Activated CD4-positive, alpha-beta T cell treated with anti-CD3 and anti-CD28 coated beads, Interleukin-2, amount 10 ng/mL, durations not matched to agents 24 days and 14 days (primary cell): ENCODE measurements at places on chromosomes 2 and 18. TPM values are rescaled to one million over a fixed set of nuclear protein-coding genes. Genes with fewer than 3 reads are reported as not detected.

Gene KCNJ13
- not detected in 2 replicates for total RNA-seq

Gene CDH7
- total RNA-seq = not detected in 2 replicates

Gene CXCR4
- total RNA-seq = 88.8 and 92.7 TPM in 2 replicates

Gene ACTG2
- not detected in 2 replicates for total RNA-seq

Gene MPPE1
- 39.2 and 45.8 TPM in 2 replicates for total RNA-seq

Gene TBR1
- total RNA-seq = 0.16 TPM in 1 of 2 replicates, not detected in the other

Gene DPP4
- 65.4 and 68.0 TPM in 2 replicates for total RNA-seq

Gene CTAGE1
- total RNA-seq = not detected in 2 replicates

Gene DSG1
- not detected in 2 replicates for total RNA-seq

Gene BOLL
- not detected in 2 replicates for total RNA-seq

Gene INHBB
- total RNA-seq = not detected in 2 replicates

Gene IFT172
- total RNA-seq = 12.4 and 12.9 TPM in 2 replicates

Gene GYPC
- total RNA-seq = 120 and 122 TPM in 2 replicates

Gene SP9
- total RNA-seq = not detected in 2 replicates

Gene TXNDC2
- total RNA-seq = not detected in 2 replicates

Gene CHRND
- total RNA-seq = not detected in 2 replicates

Gene ST6GAL2
- total RNA-seq = not detected in 2 replicates

Gene RFTN2
- total RNA-seq = not detected in 2 replicates

Gene CD302
- 0.54 and 0.72 TPM in 2 replicates for total RNA-seq

Gene SLC16A14
- total RNA-seq = 4.0 and 5.1 TPM in 2 replicates

Gene TCF7L1
- total RNA-seq = 0.19 TPM in 1 of 2 replicates, not detected in the other

Gene GATA6
- total RNA-seq = not detected in 2 replicates

Gene EFR3B
- 0.09 and 0.12 TPM in 2 replicates for total RNA-seq

Gene PPP1R1C
- total RNA-seq = not detected in 2 replicates

Gene OSR1
- not detected in 2 replicates for total RNA-seq

Gene ZAP70
- total RNA-seq = 240 and 242 TPM in 2 replicates

Gene L3MBTL4
- total RNA-seq = 0.26 and 0.28 TPM in 2 replicates

Gene CAPN13
- not detected in 2 replicates for total RNA-seq

Gene GRHL1
- 1.2 and 2.1 TPM in 2 replicates for total RNA-seq

Gene REG3G
- not detected in 2 replicates for total RNA-seq

Gene MPP4
- not detected in 2 replicates for total RNA-seq

Gene SLC4A1AP
- 27.1 and 28.7 TPM in 2 replicates for total RNA-seq
